NCI-H2081 treated with DMSO at 0.1 percent for 48 hours (cell line): ENCODE measurements at places on chromosomes 5 and 9.

- no peak for DNase-seq
Observed at GRCh38 chr9:5459289-5459829, 9.0 kb downstream of the CD274 start.

DNA sequence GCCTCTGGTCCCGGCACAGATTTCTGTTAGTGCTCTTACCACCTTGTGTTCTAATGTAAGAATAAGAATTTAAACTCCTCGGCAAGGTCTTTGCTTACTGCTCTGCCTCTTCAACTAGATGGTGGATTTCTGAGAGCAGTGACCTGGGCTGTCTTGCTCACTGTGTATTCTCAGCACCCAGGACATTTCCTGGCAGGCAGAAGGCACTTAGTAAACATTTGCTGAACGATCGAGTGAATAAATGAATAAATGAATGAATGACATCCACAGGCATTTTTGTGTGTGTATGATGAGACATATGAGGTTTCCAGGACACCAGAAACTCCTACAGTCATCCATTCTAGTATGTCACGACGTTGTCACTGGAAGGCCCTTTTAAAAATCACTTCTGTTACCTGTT, 143.2 kb downstream of the BOD1 start:
- no peak for DNase-seq

- no peak for DNase-seq
Observed at GRCh38 chr5:173726846-173727557, 110.6 kb upstream of the BOD1 start.

DNA sequence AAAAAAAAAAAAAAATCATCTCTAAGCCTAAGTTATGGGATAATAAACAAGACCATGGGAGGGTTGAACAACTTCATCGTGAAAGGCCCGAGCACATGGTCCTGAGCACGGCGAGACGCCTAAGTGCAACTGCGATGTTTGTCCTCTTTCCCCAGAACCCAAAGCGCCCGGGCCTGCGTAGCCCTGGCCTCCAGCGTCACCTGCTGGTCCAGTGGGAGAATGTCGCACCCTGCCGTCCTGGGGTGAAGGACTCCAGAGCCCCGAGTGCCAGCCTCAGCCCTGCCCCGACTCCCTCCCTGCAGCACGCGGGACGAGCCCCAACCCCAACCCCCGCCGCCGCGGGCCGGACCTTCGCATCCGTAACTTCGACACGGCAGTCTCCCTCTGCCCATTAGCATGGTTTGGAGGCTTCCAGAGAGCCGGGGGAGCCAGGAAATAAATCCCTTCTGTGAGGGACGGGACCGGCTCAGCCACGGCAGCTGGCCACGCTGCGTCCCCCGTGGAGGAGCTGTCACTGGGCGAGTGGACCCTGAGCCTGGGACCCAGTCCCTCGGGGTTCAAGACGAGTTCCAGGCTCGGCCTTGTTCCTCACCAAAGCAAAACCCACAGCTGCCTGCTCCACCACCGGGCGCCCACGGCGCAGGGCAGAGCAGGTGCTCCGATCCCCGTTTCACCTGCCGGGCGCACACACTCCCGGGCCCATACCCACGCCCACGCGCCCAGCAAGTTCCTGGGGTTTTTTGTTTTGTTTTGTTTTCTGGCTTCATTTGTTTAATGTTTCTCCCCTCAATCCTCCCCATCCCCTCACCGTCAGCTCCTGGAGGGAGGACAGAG, 132.5 kb upstream of the HAND1 start:
- no peak for DNase-seq

- DNase-seq, result no peak
Observed at GRCh38 chr5:72606525-72606924, 99.3 kb upstream of the ZNF366 start.
